H9 (cell line): ENCODE measurements at places on chromosomes 16 and 17. TPM values are rescaled to one million over a fixed set of nuclear protein-coding genes. Genes with fewer than 3 reads are reported as not detected.

DNA sequence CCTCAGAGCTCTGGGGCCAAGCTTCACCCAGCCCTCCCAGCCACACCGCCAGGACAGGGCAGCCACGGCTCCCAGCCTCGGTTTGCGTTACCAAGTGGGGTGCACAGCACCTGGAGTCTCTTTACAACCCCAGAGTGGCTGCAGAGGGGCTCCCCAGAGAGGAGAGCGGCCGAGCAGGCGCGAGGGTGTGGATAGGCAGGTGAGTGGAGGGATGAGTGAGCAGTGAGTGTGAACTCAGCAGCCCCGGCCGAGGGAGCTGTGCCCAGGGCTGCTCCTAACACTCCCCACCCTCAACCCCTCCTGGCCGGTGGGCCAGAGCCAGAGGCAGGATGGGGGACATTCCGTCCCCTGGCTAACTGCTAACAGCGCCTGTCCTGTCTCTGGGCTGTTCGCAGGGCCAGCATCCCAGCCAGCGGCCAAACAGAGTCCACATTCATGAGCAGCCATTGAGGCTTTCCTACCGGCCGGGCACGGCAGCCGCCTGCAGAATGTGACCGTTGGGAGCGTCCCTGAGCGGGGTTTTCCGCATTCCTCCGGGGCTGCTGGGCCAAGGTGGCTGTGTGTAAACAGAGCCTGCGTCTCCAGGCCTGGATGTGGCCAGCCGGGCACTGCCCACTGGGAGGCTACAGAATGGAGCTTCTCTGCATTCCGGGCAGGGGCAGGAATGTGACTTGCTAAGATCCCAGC is 5.3 kb downstream of the ZNF469 start:
- DNase-seq, result no peak

GRCh38 chr17:74126959-74127358 is 76.5 kb upstream of the RPL38 start:
- peak; percentile 17 for DNase-seq

GRCh38 chr16:12155235-12155634 is 178.7 kb downstream of the SNX29 start:
- DNase-seq, result no peak

DNA sequence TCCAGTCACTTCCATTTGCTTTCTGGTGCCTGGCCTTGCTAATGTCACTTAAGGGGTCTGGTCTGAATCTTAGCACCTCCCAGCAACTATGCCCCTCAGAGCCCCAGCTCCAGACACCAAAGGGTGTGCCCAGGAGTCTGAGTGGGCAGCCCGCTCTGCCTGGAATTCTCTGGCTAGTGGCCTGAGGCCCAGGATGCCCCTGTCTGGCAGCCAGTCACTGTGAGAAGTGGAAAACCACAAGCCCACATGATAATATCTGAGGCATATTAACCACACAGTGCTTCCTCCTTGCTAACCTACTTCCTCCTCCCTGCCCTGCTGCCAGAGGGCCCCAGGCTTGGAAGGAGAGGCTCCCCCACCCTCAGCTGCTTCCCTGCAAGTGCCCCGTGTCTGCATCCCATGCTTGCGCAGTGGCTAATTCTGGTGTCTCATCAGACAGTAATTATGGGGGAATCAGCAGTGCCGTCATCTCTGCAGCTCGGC is 14.0 kb downstream of the SRCIN1 start:
- DNase-seq, result no peak

DNA sequence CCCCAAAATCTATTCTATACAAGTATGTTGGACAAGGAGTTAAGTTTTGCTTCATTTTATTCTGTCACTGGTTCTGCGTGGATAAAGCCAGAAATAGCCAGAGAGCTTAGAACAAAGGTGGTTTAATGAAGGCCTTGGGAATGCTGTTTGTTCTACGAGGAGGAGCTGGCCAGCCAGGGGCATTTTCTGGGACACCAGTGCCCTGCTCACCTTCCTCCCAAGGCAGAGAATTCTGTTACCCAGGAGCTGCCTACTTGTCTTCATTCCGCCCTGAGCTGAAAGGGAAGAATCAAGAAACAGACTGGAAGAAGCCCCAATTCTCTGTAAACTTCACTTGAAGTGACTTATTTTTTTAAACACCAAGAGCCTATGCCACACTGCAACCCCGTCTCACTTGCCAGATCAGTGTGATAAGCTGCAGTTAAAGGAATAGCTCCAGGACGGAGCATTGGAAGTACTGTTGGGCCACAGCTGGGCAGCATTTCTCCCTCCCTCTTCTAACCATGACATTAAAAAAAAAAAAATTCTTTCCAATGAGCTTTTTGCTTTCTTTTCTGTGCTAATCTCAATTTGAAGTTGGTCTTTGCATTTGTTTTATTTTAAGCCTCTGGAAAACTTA is 149.8 kb upstream of the DYNLRB2 start:
- DNase-seq, result no peak

DNA sequence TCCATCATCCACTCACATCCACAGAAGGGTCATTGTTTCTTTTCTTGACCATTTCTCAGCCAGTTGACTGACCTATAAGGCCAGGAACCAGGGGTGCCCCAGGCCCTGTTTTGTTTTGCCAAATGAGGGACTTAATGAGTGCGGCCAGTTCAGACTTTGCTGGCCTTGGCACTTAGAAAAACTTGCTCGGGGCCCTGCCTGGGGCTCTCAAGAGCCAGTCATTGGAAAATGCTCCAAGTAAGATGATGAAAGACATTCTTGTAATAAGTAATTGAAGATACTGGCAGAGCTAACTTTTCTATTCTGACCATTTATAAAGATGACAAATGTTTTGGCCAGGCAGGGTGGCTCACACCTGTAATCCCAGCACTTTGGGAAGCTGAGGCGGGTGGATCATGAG is 29.0 kb upstream of the CLEC18B start:
- DNase-seq, result no peak

GRCh38 chr16:28264656-28265055 is 27.7 kb upstream of the SBK1 start:
- peak; percentile 36 for DNase-seq

DNA sequence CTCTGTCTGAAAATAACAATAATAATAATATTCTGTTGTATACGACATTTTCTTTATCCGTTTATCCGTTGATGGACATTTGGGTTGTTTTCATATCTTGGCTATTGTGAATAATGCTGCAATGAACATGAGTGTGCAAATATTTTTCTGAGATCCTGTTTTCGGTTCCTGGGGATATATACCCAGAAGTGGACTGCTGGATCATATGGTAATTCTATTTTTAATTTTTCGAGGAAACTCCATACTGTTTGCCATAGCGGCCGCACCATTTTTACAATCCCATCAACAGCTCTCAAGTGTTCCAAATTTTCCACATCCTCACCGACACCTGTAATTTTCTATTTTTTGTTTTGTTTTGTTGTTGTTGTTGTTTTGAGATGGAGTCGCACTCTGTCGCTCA is 5.3 kb upstream of the PRSS41 start:
- DNase-seq, result no peak

- no peak for DNase-seq
Observed at GRCh38 chr17:17102176-17102575, 59.9 kb downstream of the MPRIP start.

- no peak for DNase-seq
Observed at GRCh38 chr17:13581925-13582324, 19.8 kb downstream of the HS3ST3A1 start.

- DNase-seq, result no peak
Observed at GRCh38 chr16:60151987-60152386, 1417.9 kb upstream of the GOT2 start.

DNA sequence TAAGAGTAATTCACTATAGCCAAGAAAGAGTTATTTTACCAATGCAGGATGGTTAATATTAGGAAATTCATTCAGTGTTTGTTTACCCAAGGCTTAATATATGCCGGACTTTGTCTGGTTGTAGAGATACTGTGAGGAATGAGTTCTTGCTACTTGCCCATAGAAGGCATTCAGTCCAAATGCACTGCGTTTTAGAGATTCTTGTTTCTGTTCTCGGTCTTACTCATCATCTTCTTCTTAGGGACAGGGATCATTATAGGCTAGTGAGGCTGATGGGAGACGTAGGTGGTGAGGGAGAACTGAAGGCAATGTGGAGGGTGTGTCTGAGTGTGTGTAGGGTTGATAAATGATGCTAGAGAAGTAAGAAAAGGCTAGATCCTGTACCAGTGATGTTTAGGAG is 90.7 kb downstream of the OR1D5 start:
- DNase-seq, result no peak

GRCh38 chr16:87305505-87306391 is 11.4 kb downstream of the C16orf95 start:
- peak; percentile 77 for DNase-seq

DNA sequence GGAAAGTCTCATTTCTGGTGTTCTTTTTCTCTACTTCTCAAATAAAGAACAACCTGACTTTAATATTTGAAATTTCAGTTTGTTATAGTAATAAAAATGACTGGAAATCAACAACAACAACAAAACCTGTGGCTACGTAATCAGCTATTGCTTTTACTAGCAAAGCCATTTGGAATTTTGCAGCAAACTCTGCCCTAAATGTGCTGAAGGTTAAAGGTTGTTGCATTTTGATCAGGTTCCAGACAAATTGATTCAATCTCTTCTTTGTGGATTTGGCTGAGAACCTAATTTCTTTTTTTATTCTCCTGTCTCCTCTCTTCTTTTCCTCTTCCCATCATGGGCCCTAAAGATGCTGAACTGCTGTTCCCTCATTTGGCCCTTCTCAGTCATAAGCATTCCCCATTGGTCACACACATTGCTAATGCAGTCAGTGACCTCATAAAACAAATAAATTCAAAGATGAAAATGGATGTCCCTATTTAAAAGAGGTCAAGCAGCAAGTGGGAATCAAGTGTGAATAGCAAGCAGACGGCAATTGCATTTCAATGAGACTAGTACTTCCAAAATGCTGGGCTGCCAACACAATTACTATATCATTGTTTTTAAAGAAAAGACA is 795.1 kb upstream of the CDH8 start:
- DNase-seq, result no peak

DNA sequence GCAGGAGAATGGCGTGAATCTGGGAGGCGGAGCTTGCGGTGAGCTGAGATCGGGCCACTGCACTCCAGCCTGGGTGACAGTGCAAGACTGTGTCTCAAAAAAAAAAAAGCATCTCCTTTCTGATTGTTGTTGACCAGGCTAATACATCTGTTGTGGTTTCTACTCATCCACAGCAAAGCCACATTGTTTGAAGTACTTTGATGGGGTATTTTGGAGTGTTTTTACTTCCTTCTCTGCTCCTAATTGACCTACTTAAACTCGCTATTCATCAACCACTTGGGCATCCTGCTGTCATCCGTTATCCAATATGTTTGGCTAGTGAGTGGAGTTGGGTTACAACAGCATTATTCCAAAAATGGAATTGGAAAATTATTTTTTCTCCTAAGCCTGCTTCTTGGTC is 3.5 kb upstream of the CDC27 start:
- no peak for DNase-seq

DNA sequence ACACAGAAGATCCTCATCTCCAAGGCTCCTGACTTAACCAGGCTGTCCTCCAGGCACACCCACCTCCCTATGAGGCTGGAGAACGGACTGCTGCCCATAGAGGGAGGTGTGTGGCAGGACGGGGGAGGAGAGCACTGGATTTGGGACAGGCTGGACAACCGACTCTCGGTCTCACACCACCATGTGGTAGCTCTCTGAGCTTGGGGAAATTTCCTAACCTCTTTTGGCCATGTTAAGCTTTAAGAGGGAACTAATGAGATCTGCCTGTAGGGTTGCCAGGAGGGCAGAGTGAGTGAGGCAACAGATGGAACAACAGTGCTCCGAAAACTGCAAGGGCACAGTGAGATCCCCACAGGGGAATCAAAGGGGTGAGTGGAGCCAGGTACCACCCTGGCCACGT is 32.7 kb downstream of the RHBDL3 start:
- no peak for DNase-seq

DNA sequence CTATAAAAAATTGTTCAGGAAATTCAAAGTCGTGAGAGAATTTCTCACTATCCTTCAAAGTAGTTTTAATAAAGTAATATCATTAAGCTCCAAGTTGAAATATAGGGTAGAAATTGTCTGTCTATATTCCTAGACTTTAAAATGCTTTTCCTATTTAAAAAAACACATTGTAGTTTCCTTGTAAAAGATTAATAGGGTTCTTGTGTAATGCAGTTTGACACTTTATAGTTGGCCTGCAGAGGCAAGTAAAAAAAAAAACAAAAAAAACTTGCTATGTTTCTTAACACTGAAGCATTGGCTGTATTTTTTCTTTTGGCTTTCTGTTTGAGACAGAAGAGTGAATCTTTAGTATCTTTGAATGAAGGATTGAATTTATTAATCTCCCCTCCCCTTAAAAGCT is 17.4 kb downstream of the CPD start:
- DNase-seq, result no peak

DNA sequence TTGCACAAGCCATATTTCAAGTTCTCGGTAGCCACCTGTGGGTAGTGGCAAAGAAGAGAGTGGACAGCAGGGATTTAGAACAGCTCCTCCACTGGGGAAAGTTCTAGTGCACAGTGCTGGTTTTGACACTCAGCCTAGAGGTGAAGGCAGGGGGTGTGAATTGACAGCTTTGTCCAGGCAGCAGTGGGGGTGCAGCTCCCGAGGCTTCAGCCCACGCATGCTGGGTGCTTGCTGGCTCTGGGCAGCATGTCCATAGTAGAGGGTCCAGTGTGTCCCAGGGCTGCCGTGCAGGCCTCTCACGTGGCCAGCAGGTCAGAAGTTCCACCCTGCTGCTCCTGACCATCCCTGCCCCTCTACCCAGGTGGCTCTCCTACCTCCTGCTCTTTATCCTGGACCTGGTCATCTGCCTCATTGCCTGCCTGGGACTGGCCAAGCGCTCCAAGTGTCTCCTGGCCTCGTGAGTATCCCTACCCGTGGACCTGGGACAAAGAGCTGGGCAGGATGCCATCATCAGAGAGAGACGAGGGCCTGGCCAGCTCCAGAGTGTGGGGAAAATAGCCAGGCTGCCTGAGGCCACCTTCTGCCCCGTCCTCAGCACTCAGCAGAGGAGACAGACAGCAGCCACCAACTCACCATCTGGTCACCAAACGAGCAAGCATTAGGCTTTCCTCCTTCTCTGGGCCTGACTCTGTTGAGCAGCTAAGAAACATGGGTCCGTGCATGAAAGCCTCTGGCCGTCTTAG is 29.8 kb downstream of the TTYH2 start:
- no peak for DNase-seq

DNA sequence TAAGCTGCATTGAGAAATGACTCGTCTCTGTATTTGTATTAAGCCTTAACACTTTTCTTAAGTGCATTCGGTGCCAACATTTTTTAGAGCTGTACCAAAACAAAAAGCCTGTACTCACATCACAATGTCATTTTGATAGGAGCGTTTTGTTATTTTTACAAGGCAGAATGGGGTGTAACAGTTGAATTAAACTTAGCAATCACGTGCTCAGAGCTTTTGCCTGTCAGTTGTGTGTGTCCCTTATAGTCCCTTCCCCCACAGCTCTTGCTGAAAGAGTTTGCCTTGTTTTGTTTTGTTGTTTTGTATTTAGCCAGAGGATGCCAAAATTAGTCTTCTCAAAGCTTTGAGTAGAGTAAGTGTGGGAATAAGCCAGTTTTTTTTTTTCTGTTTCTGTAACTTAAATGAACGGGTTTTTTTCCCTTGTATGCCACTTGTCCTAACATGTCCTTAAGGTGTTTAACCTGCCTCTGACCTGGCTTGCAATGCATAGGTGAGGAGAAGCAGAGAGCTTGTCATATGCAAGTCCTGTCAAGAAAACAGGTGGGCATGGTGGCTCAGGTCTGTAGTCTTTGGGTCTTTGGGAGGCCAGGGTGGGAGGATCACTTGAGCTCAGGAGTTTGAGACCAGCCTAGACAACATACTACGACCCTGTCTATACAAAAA is 4.6 kb upstream of the MAPK8IP3 start:
- no peak for DNase-seq

ZNF747 gene
- total RNA-seq, result 17.5 and 18.4 TPM in 2 replicates

RUNDC1 gene
- 18.3 and 18.8 TPM in 2 replicates for total RNA-seq

EVI2A gene
- not detected in 2 replicates for total RNA-seq

TLCD2 gene
- 1.3 and 1.5 TPM in 2 replicates for total RNA-seq
